ENCODE measurements at places on chromosomes 7 and 10.
A peak's percentile ranks its signal among the peaks of the same experiment; 100 is the strongest.

- peak; percentile 94 for DNase-seq
These were observed 30.2 kb upstream of the ANKRD2 start for GRCh38 chr10:97542169-97543024.

DNA sequence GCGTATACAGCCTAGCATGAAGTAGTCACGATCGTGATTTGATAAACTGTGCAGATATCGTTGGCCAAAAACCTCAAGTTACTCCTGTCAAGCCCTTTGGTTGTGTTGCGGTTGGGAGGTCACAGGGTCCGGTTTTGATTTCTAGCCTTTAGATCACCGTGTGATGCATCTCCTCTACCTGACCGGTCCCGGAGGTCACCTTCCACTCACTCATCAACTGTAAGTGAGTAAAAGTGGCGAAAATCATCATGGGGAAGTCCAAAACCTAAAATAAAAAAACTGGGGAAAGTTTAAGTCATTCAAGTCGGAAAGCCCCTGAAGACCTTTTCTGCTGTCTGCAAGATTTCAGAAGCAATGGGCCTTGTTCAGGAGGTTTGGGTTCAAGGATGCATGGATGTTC lies 62.8 kb downstream of the ADARB2 start:
- DNase-seq: no peak

- DNase-seq: peak; percentile 20
These were observed 162.0 kb downstream of the CYP26A1 start for GRCh38 chr10:93235686-93236085.

DNA sequence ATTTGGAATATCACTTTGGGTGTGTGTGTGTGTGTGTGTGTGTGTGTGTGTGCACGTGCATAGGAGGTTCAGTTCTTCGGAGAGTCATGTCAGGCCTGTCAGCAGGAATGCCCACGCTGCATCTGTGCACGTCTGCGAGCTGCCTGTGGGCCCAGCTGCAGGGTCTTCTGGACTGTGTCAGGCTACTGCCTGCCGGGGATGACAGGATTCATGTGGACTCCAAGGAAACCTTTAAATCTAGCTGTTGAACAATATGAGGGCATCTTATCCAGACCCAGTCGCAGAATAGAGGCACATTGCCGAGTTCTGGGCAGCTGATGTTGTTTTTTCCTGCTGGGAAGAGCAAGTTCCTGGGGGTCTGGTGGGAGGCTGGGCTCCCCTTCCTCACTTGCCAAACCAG lies 19.0 kb downstream of the AQP1 start:
- no peak for DNase-seq

DNA sequence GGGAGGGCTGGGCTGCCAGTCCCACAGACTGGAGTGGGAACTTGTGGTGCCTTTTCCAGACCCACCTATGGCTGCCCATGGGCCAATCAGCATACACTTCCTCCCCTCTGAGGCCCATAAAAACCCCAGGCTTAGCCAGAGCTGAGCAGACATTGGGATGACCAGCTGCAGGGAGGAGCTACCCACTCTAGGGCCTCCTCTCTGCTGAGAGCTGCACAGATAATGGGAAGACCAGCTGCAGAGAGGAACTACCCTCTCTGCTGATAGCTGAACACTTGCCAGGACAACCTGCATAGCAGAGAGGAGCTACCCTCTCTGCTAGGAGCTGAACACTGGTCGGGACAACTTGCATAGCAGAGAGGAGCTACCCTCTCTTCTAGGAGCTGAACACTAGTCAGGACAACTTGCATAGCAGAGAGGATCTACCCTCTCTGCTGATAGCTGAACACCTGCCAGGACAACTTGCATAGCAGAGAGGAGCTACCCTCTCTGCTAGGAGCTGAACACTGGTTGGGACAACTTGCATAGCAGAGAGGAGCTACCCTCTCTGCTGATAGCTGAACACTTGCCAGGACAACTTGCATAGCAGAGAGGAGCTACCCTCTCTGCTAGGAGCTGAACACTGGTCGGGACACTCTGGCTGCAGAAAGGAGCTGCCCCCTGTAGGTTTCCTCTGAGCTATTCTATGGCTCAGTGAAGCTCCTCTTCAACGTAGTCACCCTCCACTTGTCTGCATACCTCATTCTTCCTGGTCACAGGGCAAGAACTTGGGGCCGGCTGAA lies 88.3 kb upstream of the CACUL1 start:
- no peak for DNase-seq
